ENCODE measurements at places on chromosomes 3 and 15. TPM values are rescaled to one million over a fixed set of nuclear protein-coding genes. Genes with fewer than 3 reads are reported as not detected.

DNA sequence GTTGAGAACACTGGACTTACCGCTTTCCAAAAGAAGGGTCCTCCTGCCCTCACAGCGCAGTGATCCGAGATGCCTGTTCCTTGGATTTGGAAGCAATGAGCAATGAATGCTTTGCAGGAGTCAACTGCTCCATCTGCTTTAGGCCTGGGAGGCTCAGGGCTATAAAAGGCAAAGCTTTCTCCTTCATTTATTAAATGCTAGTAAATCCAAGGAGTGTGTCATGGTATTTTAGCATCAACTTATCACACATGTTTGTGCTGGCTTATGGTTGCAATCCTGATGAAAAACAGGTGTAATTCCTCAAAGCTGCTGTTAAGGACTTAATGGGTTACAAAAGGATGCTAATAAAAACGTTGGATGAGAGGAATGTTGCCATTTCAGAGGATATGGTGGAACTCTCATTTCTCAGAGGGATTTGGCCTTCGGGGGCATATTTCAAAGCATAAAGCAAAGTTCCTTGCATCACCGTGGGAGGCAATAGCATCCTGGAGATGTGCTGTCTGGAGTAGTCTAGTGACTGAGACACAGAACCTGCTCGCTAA, 158.5 kb upstream of the TPM1 start:
- DNase-seq: peak; percentile 82

EPB42 gene
- not detected for total RNA-seq

DNA sequence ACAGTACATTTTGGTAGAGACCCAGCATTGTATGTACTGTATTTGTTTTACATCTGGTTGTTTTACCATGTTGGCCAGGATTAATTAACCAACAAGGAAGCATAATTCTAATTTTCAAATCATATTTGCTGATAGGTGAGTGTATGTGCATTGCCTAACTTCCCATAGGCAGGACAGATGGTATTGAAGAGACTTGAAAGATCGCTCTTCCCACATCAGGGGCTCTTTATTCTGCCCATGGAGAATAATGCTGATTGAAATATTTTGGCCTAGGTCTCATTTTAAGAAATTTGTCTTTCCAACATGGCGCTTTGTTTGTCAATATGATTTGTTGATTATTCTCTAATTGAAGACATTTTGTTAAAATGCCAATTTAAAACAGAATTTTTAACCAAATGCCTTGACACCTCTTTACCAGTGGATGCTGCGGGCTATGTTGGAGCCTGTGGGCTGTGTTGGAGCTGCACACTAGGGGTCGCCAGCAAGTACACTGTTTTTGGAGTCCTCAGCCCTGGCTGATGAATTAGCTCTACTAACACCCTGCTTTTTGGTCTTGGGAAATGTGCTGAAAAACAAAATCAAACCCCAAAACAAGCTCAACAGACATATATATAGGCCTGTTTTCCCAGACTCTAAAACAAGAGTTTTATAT, 5.3 kb downstream of the P2RY12 start:
- DNase-seq: no peak

DNA sequence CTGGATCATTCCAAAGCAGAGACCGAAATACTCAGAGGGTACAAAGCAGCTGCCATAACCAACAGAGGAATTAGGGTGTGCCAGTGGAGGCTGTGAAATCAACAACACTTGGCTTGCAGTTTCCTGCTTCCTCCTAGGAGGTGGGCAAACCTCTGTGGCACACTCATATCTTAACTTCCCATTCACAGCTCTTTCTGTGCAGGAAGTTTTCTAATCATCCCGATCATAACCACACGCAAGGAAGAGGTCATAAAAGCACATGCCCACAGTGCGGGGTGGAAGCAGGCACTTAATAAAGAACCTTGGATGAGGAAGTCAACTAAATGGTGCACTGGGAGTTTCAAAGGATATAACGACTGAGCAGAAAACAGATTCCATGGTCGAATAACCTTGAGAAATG, 5.1 kb downstream of the SCAMP2 start:
- no peak for DNase-seq

DNA sequence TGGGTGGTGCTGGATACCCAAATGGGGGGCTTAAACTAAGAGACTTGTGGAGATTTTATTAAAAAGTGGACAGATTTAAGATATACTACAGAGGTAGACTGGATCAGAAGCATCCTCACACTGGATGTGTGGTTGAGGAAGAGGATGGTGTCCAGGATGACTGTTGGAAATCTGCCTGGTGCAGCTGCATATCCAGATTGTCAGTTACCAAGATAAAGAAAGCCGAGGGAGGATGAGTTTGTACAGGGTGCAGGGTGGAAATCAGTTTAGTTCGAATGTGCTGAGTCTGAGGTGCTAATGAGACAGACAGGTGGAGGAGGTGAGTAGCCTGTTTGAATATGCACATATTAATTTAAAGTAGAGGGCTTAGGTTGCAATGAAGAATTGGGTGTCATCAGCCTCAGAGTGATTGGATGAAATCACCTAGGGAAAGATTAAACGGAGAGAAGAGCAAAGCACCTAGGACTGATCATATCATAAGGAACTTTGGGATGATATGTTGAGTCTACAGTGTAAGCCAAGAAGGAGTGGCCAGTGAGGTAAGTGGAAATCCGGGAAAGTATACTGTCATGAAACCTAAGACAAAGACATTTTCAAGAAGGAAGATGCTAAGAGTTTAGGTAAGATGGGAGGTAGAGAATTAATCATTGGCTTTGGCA, 74.1 kb upstream of the GOLGA8B start:
- DNase-seq: no peak

PPM1L gene
- 1.6 TPM for total RNA-seq

DNA sequence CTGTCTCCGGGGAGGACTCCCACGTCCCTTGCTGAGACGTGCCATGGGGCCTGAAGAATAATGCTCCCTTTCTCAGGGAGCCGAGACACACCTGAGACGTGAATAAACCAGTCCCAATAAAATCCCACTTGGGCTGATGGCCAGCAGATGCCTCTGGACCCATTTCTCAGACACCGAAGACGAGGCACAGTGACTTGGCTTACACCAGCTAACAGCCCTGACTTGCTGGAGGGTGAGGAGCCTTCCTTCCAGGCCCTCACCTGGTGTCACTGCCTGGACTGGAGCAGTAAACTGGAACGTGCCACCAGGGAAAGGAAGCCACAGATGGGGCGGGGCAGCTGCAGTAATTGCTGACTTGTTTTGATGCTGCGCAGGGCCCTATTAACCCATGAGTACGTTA, 189.7 kb downstream of the PDZRN3 start:
- DNase-seq: no peak

GRCh38 chr3:9715136-9715535, 11.5 kb downstream of the CPNE9 start:
- DNase-seq: no peak

GRCh38 chr3:24154013-24154695, 209.1 kb downstream of the NR1D2 start:
- no peak for DNase-seq

GRCh38 chr3:177528306-177529070, 331.2 kb upstream of the TBL1XR1 start:
- peak; percentile 5 for DNase-seq

DLL4 gene
- total RNA-seq: not detected

PXYLP1 gene
- 4.4 TPM for total RNA-seq

GRCh38 chr15:82595766-82596165, 51.4 kb downstream of the CPEB1 start:
- no peak for DNase-seq

HSPBAP1 gene
- total RNA-seq: 3.8 TPM

NR2E3 gene
- not detected for total RNA-seq

GRCh38 chr3:114721209-114721608, 425.9 kb downstream of the ZBTB20 start:
- DNase-seq: no peak

- no peak for DNase-seq
Observed at GRCh38 chr15:100461049-100461448, 67.7 kb downstream of the CERS3 start.

DNA sequence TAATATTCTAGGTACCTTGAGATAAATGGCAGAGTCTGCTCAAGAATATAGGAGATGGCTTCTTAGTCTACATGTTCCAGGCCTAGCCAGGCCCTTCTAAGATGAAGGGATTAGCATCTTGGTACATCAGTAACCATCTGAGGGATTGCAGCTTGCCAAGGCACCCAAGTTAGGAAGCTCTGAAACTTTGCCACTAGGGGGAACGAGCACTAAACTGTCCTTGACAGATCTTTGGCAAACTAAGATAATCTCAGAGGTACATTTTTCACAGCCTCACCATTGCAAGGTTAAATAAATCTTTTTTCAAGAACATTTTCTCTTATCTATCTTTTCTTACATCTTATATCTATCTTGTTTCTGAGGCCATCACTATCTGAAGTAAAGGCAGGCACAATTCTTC, 351.2 kb downstream of the RAP2B start:
- DNase-seq: no peak

PTPRG gene
- total RNA-seq: 34.7 TPM

GRCh38 chr3:39180183-39180545, 12.2 kb downstream of the XIRP1 start:
- DNase-seq: no peak

MAP3K13 gene
- total RNA-seq: 20.7 TPM
